ENCODE measurements at places on chromosomes 16 and 17.
A peak's percentile ranks its signal among the peaks of the same experiment; 100 is the strongest.

GRCh38 chr17:9109933-9110332 lies 88.6 kb downstream of the NTN1 start:
- no peak for DNase-seq

- DNase-seq, result peak; percentile 60
Measured at GRCh38 chr16:70508752-70509151, 14.6 kb downstream of the COG4 start.

DNA sequence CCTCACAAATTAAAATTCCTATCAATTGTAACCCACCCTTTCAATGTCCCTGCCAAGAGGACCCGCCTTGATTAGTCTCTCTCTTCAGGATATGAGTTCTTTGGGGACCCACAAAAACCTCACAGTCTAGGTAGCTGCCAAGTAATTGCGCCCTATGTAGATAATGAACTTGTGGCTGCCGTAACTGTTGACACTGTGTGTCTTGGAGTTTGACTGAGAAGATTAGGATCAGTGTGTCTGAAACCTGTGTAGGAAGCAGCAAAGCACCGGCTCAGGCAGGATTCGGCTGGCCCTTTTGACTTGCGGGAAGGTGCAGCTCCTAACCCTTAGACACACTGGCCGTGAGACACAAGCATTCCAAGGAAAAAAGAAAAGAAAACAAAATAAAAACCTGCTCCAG lies 17.8 kb upstream of the SLC6A4 start:
- no peak for DNase-seq

DNA sequence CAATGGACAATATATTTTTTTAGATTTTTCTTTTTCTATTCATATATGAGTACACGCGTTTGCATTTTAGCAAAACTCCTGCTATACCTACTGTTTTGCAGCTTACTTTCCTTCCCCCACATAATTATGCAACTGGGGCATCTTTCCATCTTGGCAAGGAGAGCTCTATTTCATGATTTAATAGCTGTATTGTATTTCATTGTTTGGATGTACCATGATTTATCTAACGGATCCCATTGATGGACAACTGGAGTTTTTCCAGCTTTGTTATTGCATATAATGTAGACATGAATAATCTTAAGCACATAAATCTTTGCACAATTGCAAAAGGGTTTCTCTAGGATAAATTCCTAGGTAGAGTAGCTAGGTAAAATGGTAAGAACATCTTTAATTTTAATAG lies 133.9 kb downstream of the PITPNC1 start:
- no peak for DNase-seq

GRCh38 chr16:88066234-88066633 lies 115.0 kb downstream of the BANP start:
- DNase-seq, result no peak

GRCh38 chr17:78696016-78696982 lies 85.8 kb downstream of the CYTH1 start:
- DNase-seq, result no peak

GRCh38 chr17:61007980-61008379 lies 330.3 kb downstream of the BCAS3 start:
- no peak for DNase-seq

- DNase-seq, result no peak
Measured at GRCh38 chr17:12994341-12995074, 23.3 kb downstream of the ELAC2 start.

DNA sequence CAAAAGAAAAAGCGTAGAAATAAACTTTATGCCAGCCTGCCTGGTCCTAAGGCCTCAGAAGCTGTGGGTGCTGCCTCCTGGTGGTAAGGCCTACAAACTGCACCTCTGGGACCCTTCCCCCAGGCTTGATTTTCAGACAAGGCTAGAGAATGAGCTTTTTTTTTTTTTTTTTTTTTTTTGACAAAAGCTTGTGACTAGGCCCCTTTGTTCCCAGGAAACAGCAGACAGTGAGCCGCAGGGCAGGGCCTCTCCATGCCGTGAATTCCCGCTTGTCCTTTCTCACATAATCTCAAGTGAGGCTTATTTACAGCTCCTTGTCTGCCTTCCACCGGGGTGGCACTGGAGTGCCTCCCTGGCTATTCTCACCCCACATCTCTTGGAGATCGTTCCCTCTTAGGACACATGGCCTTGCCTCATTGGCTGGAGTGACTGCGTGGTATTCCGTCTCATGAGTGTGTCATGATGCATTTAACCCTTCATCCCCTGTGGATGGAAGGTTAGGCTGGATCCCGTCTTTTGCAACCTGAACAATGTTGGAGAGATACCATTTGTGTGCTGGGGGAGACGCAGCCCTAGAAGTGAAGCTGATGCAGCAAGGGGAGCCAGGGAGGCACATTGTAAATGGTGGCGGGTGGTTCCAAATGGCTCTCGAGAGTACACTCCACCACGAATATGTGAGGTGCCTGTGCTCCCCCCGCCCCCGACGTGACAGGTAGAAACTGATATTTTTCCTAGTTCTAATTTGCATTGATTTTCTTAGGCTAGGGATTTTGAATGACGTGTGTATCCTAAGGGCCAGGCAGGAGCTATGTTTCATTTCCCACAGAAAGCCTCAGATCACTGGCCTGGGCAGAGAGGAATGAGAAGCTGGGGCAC lies 49.6 kb downstream of the USP22 start:
- DNase-seq, result peak; percentile 60

- no peak for DNase-seq
Measured at GRCh38 chr16:8530752-8531384, 59.4 kb downstream of the TMEM114 start.

- DNase-seq, result no peak
Measured at GRCh38 chr17:21196126-21196525, 17.8 kb downstream of the TMEM11 start.

DNA sequence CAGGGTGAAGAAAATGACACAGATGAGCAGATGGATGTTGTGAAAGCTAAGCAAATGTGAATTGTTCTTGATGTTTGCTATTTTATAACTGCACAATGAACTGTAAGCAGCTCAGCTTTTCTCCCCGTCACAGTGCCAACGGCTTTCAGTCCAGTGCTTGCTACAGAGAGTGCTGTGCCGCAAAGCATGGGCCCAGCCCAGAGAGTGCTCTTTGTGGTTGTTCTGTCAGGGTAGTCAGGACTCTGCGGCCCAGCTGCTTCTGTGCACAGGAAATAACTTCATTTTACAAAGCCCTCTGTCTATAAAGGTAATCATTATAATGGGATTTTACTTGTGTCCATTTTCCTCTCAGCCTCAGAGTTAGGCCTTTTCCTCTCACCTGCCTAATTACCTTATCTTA lies 39.1 kb downstream of the CDRT15 start:
- DNase-seq, result peak; percentile 51

GRCh38 chr17:68849673-68850610 lies 105.2 kb downstream of the ABCA8 start:
- no peak for DNase-seq

GRCh38 chr17:42682722-42683403 lies 532 bp downstream of the CNTNAP1 start:
- no peak for DNase-seq

- peak; percentile 4 for DNase-seq
Measured at GRCh38 chr16:77723108-77723514, 797 bp downstream of the NUDT7 start.
